Inflammatory macrophage treated with lipopolysaccharide for 4 hours (primary cell): ENCODE measurements at places on chromosomes 7 and 10.

DNA sequence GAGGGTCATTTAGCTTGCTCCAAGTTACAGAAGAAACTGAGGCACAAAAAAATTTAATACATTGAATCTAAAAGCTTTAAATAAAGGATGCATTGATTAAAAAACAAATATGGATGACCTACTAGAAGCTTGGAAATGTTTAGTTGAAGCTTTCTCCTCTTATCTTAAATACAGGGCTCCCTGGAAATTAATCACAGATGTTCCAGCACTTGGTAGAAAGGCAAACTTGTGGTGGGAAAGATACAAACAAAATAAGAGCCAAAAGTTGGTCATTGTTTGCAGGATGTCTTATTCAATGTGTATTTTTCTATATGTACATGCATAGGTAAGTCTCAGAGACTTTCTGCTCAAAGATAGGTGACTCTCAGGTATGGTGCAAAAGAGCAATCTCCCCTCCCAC lies 40.7 kb upstream of the LYZL1 start:
- DNase-seq = no peak

DNA sequence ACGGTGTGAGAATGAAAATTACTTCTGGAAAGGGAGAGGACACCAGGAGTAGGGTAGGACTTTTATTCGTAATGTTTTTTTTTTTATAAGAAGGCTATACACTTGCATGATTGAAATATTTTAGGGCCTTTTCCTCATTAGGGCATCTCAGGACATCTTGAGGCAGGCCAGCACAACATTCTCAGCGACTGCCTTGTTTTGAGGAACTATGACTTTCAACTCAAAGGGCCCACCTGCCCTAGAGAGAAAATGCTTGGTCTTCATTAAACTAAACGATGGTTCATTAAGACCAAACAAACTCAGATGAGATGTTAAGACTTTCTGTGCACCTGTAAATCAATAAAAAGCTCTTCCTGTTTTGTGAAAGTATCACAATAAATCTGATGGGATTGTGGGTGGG lies 11.3 kb downstream of the NOD1 start:
- DNase-seq = no peak

DNA sequence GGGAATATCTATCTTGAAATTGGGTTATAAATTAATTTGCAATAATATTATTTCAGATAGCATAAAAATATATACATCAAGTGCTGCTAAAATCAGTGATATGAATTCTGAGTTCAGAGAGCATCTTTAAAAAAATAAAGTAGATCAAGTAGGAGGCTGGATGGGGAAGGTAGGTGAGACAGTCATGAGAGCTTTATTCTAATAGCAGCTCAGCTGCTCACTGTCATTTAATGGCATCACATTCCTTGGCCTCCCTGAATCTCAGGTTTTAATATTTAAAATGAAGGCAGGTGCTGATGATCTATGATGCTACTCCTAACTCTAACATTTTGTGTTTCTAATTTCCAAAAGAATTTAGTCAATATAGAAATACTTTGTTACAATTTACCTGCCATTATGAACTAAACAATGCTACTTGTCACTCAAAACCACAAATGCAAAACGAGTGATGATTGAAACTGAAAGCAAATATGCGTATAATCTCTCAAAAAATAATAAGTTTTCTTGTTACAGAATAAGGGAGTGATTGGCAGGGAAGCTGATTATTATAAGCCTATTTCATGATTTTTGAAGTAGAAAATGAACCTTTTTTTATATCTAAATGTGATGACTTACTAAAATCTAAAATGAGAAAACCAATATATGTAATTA lies 147.6 kb upstream of the CSTF2T start:
- no peak for DNase-seq

DNA sequence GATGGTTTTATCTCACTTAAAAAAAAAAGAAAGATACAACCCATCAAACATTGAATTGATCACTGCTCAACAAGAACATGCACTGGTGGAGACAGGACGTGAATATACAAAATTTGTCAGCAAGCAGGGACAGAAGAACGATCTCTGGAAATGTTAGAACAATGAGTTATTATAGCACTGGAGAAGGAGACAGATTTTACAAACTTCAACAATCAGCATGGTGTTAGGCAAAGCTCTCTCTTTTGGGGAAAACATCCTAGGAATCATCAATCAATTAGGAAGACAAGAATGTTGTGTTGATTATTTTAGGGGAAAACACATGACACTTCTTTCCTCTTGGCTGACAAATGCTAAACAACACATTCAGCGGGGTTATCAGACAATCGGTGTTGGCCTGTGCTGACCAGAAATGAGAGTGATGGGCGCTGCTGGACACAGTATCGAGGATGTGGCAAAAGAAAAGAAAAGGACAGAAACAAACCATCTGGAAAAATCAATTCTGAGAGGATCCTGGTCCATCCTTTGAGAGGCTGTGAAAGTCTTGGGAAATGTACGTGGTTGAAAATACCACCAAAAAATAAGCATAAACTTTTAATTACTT lies 103.9 kb downstream of the RAPGEF5 start:
- no peak for DNase-seq

DNA sequence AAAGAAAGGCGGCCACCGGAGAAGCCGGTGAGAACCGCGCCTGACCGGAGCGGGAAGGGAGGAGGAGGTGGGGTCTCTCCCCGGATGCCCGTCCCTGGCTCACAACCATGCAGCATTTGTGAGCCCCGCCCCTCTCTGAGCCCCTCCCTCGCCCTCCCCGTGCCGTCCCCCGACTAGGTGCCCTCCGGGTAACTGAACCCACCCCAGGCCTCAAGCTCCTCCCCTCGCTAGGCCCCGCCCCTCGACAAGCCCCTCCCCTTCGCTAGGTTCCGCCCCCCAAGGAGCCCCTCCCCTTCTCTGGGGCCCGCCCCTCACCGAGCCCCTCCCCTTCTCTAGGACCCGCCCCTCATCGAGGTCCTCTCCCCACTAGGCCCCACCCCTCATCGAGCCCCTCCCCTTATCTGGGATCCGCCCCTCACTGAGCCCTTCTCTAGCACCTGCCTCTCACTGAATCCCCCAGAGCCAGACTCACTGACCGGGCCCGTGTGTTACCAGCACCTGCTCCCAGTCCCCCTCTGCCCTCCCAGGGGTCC lies 42.2 kb upstream of the HSPB1 start:
- DNase-seq = peak; percentile 27

DNA sequence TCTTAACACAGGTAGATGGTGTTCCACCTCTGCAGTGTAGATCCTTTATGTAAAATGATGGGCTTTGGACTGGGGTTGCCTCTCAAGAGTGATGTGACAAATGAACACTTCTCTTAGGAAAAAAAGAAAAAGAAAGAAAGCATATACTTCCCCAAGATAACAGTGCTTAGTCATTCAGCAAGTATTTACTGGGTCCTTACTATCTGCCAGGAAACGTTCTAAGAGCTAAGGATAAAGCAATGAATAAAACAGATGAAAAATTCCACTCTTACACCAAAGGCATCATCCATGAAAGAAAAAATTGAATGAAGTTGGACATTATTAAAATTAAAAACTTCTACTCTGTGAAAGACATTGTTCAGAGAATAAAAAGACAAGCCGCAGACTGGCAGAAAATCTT lies 177.3 kb downstream of the C7orf25 start:
- no peak for DNase-seq

DNA sequence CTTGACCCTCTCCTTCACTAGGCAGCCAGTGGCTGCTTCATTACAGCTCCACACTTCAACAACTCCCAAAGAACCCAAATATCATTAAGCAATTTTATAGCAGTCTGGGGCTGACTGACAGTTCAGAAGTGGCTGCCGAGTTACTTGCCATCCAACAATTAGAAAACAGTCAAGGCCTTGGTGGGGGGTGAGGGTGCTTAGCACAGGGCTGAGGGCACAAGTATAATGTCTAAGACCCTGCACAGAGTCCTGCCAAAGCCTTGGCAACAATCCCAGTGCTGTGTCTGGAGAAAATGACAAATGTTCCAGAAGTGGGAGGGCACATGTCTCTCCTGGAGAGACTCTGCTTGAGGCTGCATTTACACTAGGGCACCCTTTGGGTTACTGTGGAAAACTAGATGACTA lies 71.1 kb downstream of the CXCL12 start:
- no peak for DNase-seq

GRCh38 chr10:51574248-51575048 lies 124.9 kb downstream of the CSTF2T start:
- no peak for DNase-seq

- DNase-seq = no peak
Measured at GRCh38 chr7:4297165-4297917, 384.8 kb upstream of the FOXK1 start.

DNA sequence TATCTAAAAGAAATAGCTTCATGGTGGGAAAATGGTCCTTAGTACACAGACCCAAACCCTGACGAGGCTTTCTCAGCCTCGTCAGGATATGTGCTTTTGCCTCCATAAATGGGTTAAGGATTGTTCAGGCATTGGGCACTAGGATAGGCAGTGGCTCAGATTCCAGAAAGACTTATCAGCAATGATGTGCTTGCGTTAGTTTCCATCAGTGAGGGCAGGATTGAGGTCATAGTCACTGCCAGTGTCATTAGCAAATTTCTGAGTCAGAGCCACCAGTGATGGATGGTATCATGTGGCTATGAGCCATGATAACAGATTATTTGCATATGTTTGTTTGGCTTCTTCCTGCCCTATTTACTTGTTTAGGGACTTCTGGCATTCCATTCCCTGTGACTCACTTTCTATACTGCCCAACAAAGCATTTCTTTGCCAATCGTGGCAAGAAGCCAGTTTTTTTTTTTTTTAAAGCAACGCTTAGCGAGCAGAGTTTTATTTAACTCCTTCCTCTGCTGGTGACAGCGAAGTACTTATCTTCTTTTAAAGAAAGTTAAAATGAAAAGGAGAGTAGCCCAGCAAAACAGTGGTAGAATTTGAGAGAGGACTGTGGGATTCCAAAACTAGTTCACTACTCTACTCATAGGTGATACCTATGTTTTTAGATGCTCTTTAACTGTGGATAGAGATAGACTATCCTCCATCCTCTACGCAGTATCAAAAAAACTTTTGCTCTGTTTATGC lies 44.4 kb downstream of the MYPN start:
- peak; percentile 97 for DNase-seq

DNA sequence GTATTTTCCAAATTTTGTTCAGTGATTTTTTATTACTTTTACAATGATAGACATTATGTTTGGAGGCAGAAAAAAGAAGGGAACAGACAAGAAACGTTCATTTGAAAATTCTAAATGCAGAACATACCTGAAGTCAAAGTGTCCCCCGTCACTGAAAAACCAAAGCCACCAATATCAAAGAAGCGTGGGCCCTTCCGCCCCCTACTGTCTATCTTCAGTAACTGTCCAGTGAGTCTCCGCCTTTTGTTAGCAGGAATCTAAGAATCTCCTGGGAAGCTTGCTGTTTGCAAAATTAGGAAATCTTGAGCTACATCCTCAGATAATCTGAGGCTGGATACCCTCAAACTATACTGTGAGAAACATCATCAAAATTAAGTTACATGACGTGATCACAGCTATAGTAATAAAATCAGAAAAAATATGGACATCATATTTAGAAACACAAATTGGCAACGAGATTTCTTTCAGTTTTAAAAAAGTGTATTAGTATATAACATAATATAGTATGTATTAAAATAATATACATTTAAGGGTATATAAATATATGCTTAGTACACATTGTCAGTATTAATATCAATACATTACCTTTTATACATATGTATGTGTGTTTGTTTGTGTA lies 169.3 kb upstream of the AKR1E2 start:
- peak; percentile 62 for DNase-seq

DNA sequence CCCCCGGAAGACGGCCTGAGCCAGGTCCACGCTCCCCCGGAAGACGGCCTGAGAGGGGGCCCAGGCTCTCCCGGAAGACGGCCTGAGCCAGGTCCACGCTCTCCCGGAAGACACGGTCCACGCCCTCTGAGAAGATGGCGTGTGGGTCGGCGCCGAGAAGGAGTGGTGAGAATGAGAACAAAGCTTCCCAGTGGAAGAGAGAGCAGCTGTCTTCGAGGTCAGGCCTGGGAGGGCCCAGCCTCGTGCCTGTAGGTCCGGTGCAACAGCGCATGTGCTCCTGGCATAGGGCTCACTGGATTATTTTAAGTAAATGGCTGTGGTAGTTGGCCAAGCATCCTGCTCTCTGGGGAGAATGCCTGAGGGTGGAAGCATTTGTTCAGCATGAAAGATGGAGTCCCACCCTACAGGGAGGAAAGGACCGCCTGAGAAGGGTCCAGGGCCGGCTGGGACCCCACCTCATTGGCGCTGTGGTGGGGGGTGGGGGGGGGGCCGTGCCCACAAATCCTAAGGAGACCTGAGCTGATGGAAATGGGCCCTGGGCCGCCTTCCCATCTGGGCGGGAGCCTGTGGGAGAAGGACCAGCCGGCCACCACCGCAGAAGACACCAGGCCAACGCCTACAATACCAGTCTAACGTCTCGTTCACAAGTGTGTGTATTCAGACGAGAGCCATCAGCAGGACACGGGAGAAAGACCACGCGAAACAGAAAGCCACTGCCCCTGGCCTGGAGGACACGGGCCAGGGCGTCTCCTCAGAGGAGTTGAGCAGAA lies 210.0 kb downstream of the WDR37 start:
- DNase-seq = no peak

GRCh38 chr7:38232502-38233366 lies 40.7 kb downstream of the TARP start:
- DNase-seq = peak; percentile 74

DNA sequence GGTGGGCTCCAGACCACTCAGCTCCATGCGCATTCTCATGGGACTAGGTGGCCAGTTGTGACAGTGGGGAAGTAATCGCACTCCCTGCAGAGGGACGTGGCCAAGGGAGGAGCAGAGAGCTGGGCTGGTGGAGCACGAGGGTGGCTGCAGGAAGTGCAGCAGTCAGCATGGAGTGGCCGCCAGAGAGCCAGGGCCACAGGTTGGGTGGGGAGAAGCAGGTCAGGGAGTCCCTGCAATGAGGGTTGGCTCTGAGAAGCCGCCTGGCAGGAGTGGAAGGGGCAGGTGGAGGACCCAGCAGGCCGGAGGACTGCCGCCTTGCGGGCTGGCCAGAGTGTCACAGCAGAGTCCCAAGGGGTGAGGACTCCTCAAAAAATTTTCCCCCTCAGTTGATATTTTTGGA lies 26.2 kb downstream of the FKBP6 start:
- DNase-seq = no peak

DNA sequence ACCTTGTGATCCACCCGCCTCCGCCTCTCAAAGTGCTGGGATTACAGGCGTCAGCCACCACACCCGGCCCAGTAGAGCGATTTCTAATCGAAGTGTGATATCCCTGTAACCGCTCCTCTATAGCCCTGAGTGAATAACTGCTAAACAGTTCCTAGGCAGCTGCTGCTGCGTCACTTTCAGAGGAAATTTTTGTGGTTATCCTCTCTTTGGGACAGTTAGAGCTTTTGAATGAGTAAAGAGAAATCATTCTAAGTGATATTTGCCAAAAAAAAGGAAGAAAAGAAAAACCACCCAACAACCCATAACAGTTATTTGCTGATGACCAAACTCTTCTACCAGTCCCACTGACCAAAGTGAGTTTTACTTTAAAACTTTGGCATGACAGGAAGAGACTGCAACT lies 59.9 kb downstream of the MKX start:
- no peak for DNase-seq

DNA sequence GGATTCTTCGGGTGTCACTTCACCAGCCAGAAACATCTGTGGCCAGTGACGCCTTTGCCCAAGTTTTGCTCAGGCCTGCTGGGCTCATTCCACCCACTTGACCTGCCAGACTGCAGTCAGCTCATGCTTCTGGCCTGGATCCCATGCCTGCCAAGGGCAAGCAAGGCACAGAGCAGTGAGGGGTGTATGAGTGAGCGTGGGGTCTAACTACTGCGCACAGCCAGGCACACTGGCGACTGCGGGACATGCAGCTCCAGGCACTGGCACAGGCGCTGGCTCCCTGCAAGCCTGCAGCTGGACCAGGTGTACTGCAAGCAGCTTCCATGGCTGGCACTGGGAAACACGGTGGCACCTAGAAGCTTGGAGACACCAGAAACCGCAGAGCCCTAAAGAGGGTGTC lies 80.1 kb downstream of the MTERF1 start:
- no peak for DNase-seq
